Fibroblast of skin of right quadriceps (primary cell): ENCODE measurements at places on chromosomes 3 and 15.

DNA sequence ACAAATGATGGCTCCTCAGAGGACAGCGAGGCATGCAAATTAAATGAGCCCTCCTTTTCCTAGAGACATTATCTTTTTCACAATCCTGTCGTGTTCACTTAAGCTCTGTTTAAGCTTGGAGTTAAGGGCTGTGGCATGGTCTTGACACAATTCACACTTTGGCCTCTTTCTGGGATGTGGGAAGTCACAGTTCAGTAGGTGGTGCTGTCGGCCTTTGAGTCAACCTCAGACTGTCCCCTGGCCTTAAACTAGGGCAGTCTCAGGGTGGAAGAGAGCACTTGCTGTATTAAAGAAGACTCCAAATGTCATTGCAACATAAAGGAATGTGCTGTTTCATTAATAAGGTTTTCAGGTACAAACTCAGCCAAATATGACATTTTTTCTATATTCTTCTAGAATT is 351.0 kb downstream of the MCTP2 start:
- DNase-seq, result no peak

DNA sequence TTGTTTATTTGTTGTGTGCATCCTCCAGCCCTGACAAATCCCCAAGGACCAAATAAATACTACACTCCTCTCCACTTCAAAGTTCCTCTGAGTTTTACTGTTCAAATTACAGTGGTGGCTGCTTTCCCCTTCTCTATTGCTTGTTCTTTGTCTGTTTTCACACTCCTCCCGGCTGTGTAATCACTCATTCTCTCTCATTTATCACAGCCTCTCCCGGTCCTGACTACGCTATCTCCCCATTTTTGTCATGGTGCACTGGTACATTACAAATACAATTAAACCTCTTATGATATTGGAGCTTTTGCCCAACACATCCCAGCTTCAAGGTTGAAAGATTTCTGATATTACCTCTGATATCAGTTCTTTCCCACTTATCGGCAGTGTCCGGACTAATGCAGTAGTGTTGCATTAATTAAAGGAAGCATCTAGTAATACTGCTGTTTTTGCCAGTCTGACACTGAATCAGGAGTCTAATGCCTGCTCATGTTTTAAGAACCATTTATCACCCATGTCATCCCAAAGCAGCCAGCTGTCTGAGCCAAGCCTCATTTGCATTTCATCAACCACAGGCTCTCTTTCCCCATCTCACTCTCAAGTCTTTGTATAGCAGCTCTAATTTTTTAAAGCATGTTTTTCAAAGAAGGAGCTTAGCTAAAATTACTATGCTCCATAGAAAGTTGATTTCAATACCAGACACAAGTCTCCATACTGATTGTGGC is 740.5 kb downstream of the ROBO2 start:
- no peak for DNase-seq

- DNase-seq, result no peak
Observed at GRCh38 chr3:38500688-38501417, 4.7 kb downstream of the EXOG start.

GRCh38 chr15:51738553-51738952 is 1.1 kb upstream of the LYSMD2 start:
- DNase-seq, result no peak

GRCh38 chr3:100289339-100289738 is 28.5 kb downstream of the TBC1D23 start:
- DNase-seq, result peak; percentile 5

GRCh38 chr3:194404365-194405140 is 5.5 kb upstream of the GP5 start:
- DNase-seq, result peak; percentile 59

DNA sequence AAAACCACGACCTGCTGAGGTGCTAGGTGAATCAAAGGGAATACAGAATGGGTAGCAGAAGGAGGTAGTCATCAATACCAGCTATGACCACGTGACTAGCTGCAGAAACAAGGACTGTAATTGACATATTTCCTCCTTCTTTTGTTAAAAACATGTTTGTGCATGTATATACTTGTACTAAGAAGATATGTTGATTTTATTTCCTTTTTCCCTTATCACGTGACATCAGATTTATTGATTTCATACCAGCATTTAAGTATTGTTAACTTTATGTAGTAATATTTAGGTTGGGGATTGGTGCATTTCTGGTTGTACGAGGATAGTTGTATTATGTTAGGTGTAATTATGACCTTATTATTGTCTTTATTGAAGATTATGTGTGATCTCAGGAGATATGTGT is 36.2 kb downstream of the PEX5L start:
- no peak for DNase-seq

DNA sequence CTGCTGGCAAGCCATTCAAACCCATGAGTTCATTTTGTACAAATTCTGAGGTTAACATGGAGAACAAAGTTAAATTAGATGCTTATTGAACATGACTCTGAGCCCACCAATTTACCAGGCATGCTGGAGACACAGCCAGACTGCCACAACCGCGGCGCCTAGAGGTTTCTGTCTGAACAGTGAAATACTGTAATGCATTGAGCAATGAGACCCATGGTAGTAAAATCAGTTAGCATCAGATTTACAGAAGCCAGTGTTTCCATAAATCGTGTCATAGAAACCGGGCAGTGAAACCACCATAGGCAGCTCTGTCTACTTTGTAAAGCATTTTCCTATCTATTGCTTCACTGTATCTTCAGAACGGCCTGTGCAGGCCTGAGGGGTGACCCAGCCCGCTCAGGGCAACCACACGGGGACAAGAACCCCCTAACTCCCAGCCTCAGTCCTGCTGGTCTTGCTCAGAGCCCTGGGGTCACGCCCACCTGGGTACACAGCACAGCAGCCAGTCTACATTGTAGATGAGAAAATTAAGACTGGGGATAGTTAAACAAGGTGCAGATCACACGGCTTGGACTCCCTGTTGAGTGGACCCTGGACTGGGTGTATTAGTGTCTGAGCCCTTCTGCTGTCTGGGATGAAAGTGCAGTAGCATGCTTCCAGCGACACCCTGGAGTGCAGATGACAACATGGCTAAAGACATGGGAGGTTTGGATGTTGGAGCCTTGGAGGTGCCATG is 44.2 kb downstream of the MGLL start:
- DNase-seq, result no peak

DNA sequence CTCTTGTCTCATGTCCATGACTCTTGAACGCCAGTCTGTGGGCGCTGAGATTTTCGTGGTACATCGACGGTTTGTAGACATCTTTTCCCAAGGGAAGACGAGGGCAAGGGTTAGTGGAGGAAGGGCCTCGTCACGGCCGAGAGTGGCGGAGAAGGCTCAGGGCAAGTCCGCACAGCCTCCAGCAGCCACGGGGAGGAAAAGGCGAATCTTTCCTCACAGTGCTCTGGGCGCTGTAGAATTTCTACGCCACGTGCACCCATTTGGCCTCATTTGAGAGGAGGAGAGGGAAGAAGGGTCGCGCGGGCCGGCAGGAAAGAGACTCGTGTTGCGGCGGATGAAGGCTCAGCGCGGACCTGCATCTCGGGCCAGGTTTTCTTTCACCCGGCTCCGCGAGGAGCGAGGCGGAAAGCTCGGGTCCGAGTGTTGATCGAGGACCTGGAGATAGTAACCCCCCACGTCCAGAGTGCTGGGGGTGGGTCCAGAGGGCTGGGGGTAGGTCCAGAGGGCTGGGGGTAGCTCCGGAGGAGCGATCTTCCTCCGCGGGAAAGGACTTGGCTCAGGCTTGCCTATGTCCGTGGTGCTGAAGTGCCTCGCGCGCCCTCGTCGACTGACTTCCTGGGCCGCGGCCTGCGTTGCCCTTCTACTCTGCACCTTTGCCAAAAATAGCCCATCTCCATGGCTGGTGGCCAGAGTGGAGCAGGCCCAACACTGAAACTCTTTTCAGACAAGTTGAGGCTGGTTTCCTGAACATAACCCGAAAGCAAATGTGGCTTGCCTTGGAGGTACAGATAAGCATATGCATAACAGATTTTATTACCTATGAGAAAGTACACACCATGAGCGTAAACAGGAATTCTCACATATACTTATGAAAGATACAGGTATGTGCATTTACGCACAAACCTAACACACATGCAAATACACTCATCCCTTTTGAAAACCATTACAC is 1.1 kb downstream of the SLC35G2 start:
- DNase-seq, result peak; percentile 58

DNA sequence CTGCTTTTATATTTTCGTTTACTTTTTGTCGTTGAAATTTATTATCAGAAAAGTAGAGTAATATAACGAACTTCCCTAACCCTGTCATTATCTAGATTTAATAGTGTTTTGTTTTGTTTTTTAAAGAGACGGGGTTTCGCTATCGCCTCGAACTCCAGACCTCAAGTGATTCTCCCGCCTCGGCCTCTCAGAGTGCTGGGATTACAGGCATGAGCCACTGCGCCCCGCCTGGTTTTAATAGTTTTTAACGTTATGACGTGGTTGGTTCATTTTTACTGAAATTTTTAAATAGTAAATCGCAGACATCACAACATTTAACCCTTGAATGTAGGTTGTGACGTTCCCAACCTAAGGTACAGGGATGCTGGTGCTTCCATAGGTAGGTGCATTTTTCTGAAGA is 1.0 kb downstream of the NGRN start:
- DNase-seq, result peak; percentile 25

GRCh38 chr15:69991551-69991980 is 106.2 kb downstream of the TLE3 start:
- no peak for DNase-seq

GRCh38 chr15:97748576-97748975 is 211.9 kb upstream of the ARRDC4 start:
- DNase-seq, result no peak

GRCh38 chr3:115720983-115721382 is 97.7 kb downstream of the GAP43 start:
- DNase-seq, result peak; percentile 40

GRCh38 chr3:187013159-187013716 is 82.9 kb downstream of the ST6GAL1 start:
- peak; percentile 10 for DNase-seq

DNA sequence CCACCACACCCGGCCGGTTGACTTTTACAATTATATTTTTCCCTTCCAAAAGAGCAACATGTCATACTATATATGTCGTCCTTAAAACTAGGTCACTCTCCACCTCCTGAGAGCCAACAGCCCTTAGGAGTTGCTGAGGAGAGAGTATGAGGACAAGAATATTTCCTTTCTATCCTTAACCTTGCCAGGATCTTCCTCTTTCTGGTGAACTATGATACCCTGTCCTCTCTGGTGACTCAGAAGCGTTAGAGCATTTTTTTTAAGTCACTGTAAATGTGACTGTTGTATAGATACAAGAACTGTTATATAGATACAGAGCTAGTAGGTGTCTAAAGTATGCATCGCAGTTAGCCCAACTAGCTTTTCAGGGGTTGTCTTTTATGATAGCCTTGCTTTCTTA is 33.7 kb upstream of the MTHFS start:
- DNase-seq, result no peak
